ENCODE measurements at places on chromosomes 1 and 21.

- DNase-seq = no peak
Observed at GRCh38 chr1:180912211-180912800, 391 bp upstream of the KIAA1614 start.

DNA sequence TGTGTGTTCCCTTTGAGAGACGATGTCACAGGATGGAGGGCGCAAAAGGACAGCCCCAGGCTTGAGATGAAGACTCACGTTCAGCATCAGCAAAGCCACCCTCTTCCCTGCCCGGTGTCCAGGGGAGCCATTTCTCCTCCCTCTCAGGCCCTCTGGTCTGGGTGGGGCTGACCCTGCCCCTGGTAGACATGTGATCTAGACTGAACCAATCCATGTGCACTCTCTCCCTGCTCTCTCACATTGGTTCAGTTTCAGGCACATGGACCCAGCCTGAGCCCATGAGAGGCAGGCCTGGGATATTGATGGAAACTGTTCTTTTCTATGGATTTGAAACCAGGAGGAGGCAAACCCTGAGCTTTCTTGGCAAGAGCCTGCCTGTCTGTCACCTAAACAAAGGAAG, 115.6 kb upstream of the IGSF21 start:
- no peak for DNase-seq

DNA sequence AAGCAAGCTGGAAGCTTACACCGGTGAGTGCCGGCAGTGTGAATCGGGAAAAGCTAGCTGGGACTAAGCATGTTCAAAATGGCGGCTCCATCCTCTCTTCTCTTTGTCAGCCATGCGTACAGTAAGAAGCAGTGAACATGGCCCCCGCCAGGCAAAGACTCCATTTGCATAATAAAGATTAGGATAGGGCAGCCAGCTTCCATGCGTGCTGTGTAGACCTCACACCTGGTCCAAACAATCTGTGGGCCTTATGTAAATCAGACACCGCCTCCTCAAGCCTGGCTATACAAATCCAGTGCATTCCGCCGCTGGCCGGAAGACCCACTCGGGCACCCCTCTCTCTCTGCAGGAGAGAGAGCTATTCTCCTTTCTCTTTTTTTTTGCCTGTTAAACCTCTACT, 150.3 kb downstream of the TIAM1 start:
- DNase-seq = no peak

GRCh38 chr1:157948312-157949073, 45.0 kb upstream of the KIRREL1 start:
- no peak for DNase-seq

- DNase-seq = no peak
Observed at GRCh38 chr1:29126198-29126597, 2.5 kb upstream of the TMEM200B start.

GRCh38 chr1:117682372-117682771, 76.5 kb downstream of the TENT5C start:
- DNase-seq = no peak

GRCh38 chr1:185534801-185535200, 199.4 kb upstream of the HMCN1 start:
- no peak for DNase-seq

GRCh38 chr1:159935719-159936272, 9.6 kb downstream of the IGSF9 start:
- no peak for DNase-seq

DNA sequence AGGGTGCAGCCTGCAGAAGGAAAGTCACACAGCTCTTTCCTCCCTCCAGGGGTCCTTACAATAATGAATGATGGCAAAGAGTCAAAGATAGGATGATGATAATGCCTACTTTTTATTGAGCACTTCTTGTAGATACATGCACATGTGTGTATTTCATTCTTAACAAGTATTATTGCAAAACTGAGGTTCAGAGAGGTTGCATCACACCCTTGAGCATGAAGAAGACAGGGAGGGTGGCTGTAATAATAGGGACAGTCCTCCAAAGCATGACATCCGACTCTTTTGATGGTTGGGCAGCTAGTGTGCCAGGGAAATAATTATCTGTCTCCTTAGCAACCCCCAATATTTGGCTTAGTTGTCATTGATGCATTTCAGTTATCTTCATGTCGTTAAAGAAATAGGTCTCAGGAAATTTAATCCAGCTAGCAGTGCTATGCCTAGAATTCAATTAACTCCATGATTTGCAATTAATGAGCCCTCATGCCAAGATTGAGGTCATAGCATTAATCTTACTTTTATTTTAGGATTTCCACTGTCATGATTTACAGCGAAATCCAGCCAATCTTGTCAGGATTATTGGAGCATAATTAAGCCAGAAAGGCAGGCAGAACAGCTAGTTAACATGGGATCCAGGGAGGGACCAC, 35.0 kb downstream of the DNAJC6 start:
- DNase-seq = no peak

DNA sequence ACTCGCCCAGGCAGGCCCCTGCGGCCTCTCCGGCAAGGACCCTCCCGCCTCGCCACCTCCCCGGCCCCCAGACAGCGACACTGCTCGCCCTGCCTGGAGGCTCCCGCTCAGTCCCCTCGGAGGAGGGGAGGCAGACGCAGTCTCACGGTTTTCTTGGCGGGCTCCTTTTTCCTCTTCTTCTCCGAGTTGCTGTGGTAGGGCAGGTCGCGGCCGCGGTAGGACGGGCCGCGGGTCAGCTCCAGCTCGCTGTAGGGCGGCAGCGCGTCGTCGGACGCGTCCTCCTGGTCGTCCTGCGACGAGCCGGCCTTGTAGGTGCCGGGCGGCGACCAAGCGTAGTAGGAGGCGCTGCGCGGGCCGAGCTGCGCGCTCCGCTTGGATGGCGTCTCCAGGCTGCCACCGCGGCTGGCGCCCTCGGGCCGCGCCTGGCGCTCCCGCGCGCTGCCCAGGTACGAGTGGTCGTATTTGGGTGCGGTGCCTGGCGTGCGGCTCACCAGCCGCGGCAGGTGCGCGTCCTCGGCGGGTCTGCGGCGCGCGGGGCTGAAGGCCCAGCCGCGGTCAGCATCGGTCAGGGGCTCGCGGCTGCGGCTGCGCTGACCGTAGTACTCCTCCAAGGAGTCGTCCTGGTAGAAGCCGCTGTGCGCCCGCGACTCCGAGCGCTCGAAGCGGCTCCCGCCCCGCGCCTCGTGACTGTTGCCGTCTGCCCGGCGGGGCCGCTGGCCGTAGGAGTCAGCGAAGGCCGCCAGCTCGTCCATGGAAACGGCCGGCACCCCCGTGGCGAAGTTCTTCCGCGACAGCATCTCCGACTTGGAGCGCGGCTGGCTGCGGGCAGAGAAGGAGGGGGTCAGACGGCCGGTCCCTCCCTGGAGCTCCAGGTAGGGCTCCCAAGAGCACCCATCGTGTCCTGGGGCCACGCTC, 44.8 kb upstream of the TADA1 start:
- no peak for DNase-seq

DNA sequence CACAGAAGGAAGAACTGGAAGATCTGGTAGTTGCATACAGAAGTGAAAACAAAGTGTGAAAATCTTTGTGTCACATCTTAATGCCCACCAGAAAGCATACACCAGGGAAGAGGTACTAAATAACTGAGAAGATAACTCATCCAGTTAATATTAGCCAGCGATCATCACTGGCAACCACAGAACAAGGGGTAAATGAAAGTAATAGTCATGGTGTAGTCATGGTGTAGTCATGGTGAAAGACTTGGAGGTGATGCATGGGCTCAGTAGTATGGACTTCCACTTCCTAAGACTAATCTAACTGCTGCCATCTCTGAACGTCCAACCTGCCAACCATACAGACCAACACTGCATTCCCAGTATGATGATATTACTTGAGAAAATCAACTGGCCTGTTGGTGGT, 481.2 kb upstream of the NR5A2 start:
- no peak for DNase-seq

- DNase-seq = no peak
Observed at GRCh38 chr1:8020032-8020431, 6.1 kb downstream of the ERRFI1 start.

GRCh38 chr1:111347026-111347425, 56.4 kb downstream of the CHIA start:
- no peak for DNase-seq

- DNase-seq = no peak
Observed at GRCh38 chr1:186967656-186968394, 139.1 kb downstream of the PLA2G4A start.

- no peak for DNase-seq
Observed at GRCh38 chr1:32984090-32984454, 19.5 kb upstream of the RNF19B start.

DNA sequence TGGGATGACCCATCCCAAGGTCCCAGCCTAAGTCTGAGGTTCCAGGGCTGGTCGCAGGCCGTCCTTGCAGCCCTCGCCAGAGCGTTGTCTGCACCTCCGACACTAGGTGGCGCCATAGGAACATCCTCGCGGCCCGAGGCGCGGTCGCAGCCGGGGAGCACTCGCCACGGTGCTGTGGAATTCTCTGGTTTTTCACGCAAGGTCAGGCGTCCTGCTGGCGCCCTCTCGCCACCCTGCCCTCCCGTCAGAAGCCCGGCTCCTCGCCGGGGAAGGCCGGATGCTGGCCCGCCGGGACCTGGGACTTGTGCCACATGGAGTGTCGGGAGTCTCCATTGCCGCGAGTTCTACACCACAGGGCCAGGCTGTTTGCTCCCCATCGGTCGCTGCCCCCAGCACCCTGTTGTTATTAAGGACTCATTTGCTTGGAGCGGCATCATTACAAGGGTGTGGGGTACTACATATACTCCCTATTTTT, 196.8 kb upstream of the LMO4 start:
- peak; percentile 67 for DNase-seq

- DNase-seq = no peak
Observed at GRCh38 chr1:162717548-162718184, 72.8 kb upstream of the HSD17B7 start.

DNA sequence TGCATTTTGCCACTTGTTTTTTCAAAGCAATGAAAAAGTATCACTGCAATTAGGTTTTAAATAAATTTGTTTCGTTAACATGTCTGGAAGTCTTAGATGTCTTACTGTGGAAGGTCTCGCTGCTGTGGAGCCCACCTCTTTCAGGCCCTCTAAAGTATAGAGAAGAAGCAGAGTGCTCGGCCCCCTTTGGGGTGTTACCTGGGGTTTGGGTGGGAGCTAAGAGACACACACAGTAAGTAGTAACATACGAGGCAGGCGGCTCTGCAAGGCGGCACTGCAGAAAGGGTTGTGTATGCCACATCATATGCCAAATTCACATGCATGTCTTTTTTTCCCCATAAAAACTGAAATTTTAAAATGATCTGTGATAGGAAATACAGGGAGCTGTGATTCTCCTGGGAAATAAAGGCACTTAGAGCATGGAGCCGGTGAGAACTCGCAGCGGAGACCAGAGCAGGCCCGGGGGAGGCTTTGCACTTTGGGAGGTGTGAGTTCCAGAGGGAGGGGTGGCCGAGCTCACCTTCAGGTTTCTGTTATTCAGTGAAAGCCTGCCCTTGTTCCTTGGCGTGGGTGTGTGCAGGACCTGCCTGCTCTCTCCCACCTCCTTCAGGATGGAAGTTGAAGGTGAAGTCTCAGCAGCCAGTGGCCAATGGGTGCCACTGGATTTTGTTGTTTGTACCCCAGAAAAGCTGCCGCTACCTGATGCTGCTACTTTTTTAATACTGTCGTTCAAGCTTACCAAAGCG, 35.7 kb upstream of the PWP2 start:
- DNase-seq = no peak

- no peak for DNase-seq
Observed at GRCh38 chr1:9294405-9294773, 1.7 kb downstream of the SPSB1 start.

GRCh38 chr1:226632922-226633351, 84.4 kb downstream of the STUM start:
- DNase-seq = no peak

- DNase-seq = no peak
Observed at GRCh38 chr1:103112546-103112945, 4.2 kb upstream of the COL11A1 start.

GRCh38 chr1:51792864-51793263, 85.7 kb downstream of the NRDC start:
- no peak for DNase-seq

GRCh38 chr1:114319418-114319817, 165.7 kb upstream of the SYT6 start:
- DNase-seq = no peak

DNA sequence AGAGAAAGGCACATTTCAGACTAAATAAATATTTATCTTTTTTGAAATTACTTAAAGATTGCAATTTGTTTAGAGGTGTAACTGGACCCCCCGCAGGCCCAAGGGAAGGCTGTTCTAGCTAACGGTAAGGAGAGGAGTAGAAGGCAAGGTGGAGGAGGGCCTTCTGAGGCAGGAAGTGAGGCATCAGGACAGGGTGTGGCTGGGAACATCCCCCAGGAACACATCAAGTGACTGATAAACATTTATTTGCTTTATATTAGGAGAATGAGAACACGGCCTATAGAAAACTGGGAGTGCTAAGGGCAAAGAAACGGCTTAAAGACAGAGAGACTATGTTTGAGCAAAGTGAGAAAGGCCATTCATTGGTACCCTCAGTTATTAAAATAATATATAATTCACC, 23.2 kb downstream of the HIVEP3 start:
- DNase-seq = no peak

- no peak for DNase-seq
Observed at GRCh38 chr1:232554409-232554808, 75.5 kb downstream of the SIPA1L2 start.

GRCh38 chr1:206716159-206716869, 31.6 kb downstream of the MAPKAPK2 start:
- no peak for DNase-seq

- DNase-seq = no peak
Observed at GRCh38 chr1:119711804-119712341, at the start of gene PHGDH. TSS of gene PHGDH (plus strand) at chr1:119711934. CDS start at chr1:119712023, 89 bp downstream.

DNA sequence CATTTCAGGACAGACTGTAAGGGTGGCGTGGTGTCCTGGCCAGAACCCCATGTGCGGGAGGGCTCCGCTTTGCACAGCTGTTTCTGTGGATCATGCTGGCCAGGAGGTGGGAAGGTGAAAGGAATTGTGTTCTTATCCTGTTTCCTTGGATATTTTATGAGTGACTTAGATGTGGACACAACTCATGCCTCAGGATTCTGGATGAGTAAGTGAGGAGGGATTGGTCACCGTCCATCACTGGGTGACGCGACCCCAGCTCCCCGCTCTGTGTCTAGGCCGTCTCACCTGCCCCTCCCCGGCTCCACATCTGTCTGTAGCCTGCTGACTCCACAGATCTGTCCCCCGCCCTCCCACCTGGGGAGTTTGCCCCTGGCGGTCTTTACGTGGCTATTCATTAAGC, 48.8 kb downstream of the PIK3CD start:
- DNase-seq = no peak

DNA sequence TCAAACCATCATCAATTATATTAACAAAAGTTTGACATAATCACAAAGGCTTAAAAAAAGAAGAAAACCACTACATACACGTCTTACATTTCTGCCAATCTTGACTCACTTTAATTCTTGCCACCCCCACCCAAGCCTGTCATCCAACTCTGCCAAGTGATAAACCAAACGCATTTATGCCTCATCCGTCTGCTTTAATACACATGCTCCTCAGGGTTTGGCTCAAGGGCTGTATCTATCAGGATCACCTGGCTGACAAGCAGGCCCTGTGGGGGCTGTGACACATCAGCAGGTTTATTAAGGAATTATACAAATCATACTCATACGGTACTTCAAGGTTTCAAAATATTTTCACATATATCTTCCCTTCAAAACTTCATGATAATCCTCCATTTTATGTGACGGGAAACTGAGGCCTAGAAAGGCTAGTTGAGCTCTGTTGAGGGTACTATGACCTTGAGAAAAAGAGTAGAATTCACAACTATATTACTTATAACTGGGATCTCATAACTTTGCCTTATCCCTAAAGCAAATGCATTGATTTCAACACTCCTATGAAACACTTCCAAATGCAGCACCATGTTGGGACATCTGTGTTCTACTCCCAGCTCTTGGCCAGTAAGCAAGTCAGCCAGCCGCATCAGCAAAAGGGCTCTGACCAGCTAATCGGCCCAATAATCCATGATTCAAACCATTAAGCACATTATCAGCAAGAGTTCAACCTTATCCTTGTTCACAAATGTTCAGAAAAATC, 8.7 kb downstream of the SORT1 start:
- no peak for DNase-seq

Measured in stimulated activated naive CD4-positive, alpha-beta T cell (primary cell).